ENCODE measurements at places on chromosomes 11 and 22. TPM values are rescaled to one million over a fixed set of nuclear protein-coding genes. Genes with fewer than 3 reads are reported as not detected.

GRCh38 chr11:37951996-37952395, 1354.0 kb upstream of the RAG2 start:
- H3K4me1 ChIP-seq, result peaks cover 5% of the 10 kb centered on the region
- no peak overlapping the region for H3K27ac ChIP-seq
- no peak for DNase-seq
- H3K36me3 ChIP-seq, result no peaks in the 10 kb centered on the region

- H3K27ac ChIP-seq, result no peak overlapping the region
- no peaks in the 10 kb centered on the region for H3K4me1 ChIP-seq
- no peak for DNase-seq
- no peaks in the 10 kb centered on the region for H3K27me3 ChIP-seq
Measured at GRCh38 chr11:130188585-130189347, 29.2 kb downstream of the ST14 start.

DNA sequence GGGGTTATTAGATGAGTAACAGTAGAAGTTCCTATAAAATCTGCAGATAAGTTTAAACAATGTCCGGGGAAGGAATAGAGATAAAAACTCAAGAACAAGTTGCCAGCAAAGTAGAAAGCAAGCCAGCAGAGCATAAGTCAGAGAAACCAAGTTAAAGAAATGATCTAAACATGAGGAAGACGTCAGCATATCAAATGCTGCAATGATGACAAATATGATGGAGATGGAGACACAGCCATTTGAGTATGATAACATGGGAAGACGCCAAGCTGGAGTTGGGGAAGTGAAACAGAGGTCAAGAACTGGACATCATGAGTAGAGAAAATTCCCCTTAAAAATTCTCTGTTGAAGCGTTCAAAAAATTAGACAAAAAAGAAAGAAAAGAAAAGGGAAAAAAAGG, 571.5 kb downstream of the CNTN5 start:
- no peak for DNase-seq
- peaks cover 52% of the 10 kb centered on the region for H3K27me3 ChIP-seq
- H3K4me3 ChIP-seq, result no peak overlapping the region
- H3K27ac ChIP-seq, result no peak overlapping the region
- H3K4me1 ChIP-seq, result no peaks in the 10 kb centered on the region

- no peaks in the 10 kb centered on the region for H3K36me3 ChIP-seq
- H3K4me1 ChIP-seq, result peaks cover 9% of the 10 kb centered on the region
- no peak for DNase-seq
- peak overlapping the region; percentile 34 for H3K27ac ChIP-seq
- H3K27me3 ChIP-seq, result no peaks in the 10 kb centered on the region
Measured at GRCh38 chr11:28798286-28798685, 690.1 kb downstream of the METTL15 start.

RAB39A gene
- not detected for total RNA-seq

DNA sequence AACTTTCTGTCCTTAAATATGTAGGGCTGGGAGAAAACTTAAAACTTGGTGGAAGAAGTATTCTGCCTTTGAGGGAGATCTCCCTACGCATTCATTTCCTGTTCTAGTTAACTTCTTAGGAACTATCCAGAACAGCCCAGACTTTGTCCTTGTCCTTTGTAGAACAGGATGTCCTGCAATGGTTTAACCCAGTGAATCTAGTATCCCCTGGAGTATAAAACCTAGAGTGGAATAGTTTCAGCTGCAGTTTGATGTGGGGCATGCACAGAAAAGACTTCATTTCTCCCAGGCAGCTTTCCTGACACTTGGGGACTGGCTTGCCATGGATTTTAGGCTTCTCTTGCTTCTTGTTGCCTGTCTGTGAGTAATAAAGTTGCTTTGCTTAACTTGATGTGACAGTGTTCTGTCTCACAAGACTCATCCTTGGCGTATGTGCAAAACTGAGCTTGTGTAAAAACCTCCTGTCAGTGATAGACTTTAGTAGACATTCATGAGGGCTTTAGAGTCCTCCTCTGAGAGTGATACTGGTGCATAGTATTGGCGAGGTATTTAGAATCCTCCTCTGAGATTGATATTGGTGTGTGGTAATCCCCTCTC, 28.2 kb downstream of the ARHGAP42 start:
- H3K4me1 ChIP-seq, result peaks cover 9% of the 10 kb centered on the region
- H3K36me3 ChIP-seq, result no peaks in the 10 kb centered on the region
- H3K4me3 ChIP-seq, result no peak overlapping the region
- no peak for DNase-seq

GPHA2 gene
- not detected for total RNA-seq

MPEG1 gene
- not detected for total RNA-seq

RCOR2 gene
- not detected for total RNA-seq

CNGA4 gene
- not detected for total RNA-seq

AMPD3 gene
- total RNA-seq, result 5.4 TPM

DNA sequence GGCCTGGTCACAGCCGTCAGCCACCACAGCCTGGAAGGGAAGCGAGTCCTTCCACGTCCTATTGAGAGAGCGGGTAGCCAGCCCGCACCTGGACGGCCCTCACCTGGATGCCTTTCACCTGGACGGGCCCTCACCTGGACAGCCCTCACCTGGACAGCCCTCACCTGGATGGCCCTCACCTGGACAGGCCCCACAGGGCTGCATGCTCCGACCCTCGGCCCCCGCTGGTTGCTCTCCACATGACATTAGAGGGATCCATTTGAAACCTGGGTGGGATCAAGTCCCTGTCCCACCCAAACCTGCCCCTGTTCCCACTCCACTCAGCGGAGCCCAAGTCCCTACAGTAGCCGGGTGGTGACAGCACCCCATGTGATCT, 3.7 kb downstream of the C1QTNF6 start:
- no peaks in the 10 kb centered on the region for H3K27me3 ChIP-seq
- no peak overlapping the region for H3K27ac ChIP-seq
- peaks cover 25% of the 10 kb centered on the region for H3K4me1 ChIP-seq
- no peak for DNase-seq

OR52H1 gene
- not detected for total RNA-seq

ARCN1 gene
- 157 TPM for total RNA-seq

DNA sequence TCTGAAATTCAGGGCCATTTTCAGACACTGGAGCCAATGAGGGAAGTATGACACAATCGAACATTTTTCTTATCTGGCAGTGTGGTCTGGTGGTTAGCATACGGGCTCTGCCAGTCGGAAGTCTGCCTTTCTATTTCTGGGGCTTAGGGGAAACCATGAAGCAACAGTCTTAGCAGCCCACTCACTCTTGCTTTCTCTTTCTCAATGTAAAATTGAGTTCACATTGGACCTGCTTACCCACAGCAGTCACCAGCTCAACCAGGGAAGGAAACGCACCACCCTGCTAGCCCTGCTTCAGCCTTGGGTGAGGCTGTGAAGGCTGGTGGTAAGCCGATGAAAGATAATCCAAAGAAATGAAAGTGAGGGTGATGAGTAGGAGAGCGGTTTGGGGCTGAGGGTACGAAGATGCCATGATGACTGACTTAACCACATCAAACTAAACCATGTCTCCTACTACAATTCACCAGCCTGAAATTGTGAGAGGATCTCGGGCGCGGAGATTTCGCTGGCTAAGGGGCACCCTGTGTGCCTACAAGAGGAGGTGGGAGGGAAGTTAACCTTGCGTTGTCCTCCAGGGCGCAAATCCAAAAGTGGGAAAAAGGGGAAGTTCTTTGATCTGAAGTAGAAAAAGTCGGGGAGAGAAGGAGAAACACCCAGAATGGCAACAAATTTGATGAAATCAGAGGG, 2.0 kb upstream of the LMO2 start:
- no peak overlapping the region for H3K27ac ChIP-seq
- no peaks in the 10 kb centered on the region for H3K27me3 ChIP-seq
- DNase-seq, result no peak
- no peaks in the 10 kb centered on the region for H3K36me3 ChIP-seq
- no peak overlapping the region for H3K4me3 ChIP-seq
- H3K4me1 ChIP-seq, result peaks cover 10% of the 10 kb centered on the region

GRCh38 chr11:43489869-43490465, 131.2 kb downstream of the TTC17 start:
- no peaks in the 10 kb centered on the region for H3K27me3 ChIP-seq
- DNase-seq, result no peak
- H3K4me3 ChIP-seq, result no peak overlapping the region

DNA sequence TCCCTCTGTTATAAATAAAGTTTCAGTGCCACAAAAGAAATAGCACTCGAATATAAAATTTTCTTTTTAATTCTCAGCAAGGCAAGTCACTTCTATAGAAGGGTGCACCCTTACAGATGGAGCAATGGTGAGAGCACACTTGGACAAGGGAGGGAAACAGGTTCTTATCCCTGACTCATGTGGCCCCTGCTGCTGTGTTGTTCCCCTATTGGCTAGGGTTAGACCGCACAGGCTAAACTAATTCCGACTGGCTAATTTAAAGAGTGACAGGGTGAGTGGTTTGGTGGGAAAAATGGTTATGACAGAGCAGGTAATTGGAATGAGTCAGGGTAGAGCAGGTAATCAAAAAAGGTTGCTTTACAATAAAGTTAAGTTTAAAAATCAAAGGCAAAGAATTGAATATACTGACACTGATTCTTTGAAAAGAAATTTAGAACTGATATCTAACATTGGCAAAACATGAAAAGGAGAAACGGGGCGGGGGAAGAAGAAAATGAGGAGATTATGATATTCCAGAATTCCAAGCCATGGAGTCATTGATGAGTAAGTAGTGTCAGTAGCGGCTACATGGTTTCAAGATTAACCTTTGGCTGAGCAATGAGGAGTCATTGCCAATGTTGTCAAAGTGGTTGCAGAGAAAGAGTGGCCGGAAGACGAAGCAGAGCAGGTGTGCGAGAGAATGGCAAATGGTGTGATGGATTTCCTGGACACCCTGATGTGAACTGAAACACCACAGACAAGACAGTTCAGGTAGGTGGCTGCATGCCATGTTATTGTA, 48.4 kb upstream of the MRGPRX1 start:
- peak; percentile 58 for DNase-seq
- peaks cover 92% of the 10 kb centered on the region for H3K27me3 ChIP-seq
- H3K27ac ChIP-seq, result no peak overlapping the region
- H3K4me3 ChIP-seq, result no peak overlapping the region

- peaks cover 7% of the 10 kb centered on the region for H3K36me3 ChIP-seq
- H3K27me3 ChIP-seq, result no peaks in the 10 kb centered on the region
- H3K27ac ChIP-seq, result peak within 1 kb of the TSS; percentile 81
Measured at GRCh38 chr11:118572061-118572980, at the start of gene ARCN1. TSS of gene ARCN1 (plus strand) at chr11:118572409. CDS start at chr11:118572548, 139 bp downstream.

DNA sequence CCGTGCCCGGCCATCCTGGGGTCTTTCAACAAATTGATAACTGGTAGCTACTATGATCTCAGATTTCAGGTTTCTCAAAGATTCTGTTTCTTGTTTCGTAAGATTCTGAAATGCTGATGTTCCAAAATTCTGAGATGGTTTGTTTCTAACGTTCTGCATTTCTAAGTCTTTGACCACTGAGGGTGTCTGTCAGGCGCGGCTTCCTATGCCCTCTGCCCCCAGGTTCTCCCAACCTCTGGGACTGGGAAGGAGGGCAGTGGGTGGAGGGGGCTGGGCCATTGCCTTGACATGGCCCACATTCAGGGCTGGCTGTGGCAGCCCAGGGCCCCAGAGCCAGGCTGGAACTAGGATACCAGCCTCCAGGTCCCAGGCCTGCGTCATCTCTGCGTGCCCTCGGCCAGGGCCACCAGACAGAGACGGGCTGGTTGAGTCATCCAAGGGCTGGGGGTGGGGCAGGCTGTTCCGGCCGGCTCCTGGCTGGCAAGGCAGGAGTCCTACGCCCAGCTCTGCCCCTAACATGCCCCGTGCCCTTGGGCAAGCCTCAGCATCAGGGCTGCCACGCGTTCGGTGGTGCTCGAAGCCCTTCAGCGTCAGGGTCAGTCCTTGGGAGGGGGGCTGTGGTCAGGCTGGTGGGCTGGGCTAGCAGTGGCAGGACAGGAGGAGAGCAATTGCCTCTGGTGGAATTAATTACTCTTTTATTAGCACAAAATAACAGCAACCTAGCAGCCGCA, 5.2 kb downstream of the TMEM134 start:
- H3K27ac ChIP-seq, result peak overlapping the region; percentile 91
- peak overlapping the region; percentile 82 for H3K4me3 ChIP-seq
- H3K27me3 ChIP-seq, result no peaks in the 10 kb centered on the region
- H3K36me3 ChIP-seq, result peaks cover 13% of the 10 kb centered on the region

GRCh38 chr11:113204280-113204679, 110.1 kb upstream of the TTC12 start:
- no peak overlapping the region for H3K4me3 ChIP-seq
- no peak overlapping the region for H3K27ac ChIP-seq
- DNase-seq, result peak; percentile 81
- no peaks in the 10 kb centered on the region for H3K36me3 ChIP-seq

DNA sequence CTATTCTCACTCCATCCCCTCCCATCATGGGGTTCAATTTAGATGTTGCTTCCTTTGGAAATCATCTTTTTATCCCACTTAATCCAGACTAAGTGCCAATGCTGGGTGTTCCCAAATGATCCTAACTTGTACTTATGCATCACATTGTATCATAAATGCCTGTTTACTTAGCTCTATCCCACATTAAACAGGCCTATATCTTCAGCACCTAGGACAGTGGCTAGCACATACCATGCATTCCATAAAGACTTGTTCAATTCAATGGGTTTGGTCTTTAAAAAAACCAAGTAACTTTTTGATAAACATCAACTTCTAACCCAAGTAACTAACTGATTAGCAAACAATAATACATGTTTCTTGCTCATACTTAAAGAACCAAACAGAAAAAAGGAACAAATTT, 40.6 kb downstream of the RSF1 start:
- H3K27me3 ChIP-seq, result no peaks in the 10 kb centered on the region
- H3K36me3 ChIP-seq, result peaks cover 3% of the 10 kb centered on the region
- no peak overlapping the region for H3K4me3 ChIP-seq
- H3K27ac ChIP-seq, result no peak overlapping the region
- DNase-seq, result peak; percentile 30
- no peaks in the 10 kb centered on the region for H3K4me1 ChIP-seq

- no peaks in the 10 kb centered on the region for H3K27me3 ChIP-seq
- H3K4me1 ChIP-seq, result no peaks in the 10 kb centered on the region
- no peak for DNase-seq
- H3K36me3 ChIP-seq, result no peaks in the 10 kb centered on the region
Measured at GRCh38 chr22:49134076-49134475, 693.6 kb downstream of the BRD1 start.

GRCh38 chr11:44659641-44660040, 67.1 kb upstream of the TSPAN18 start:
- peaks cover 26% of the 10 kb centered on the region for H3K27me3 ChIP-seq
- no peak for DNase-seq
- no peaks in the 10 kb centered on the region for H3K4me1 ChIP-seq
- H3K27ac ChIP-seq, result no peak overlapping the region
- H3K36me3 ChIP-seq, result no peaks in the 10 kb centered on the region
